GM04503 (cell line): ENCODE measurements at places on chromosomes 2 and 18.

DNA sequence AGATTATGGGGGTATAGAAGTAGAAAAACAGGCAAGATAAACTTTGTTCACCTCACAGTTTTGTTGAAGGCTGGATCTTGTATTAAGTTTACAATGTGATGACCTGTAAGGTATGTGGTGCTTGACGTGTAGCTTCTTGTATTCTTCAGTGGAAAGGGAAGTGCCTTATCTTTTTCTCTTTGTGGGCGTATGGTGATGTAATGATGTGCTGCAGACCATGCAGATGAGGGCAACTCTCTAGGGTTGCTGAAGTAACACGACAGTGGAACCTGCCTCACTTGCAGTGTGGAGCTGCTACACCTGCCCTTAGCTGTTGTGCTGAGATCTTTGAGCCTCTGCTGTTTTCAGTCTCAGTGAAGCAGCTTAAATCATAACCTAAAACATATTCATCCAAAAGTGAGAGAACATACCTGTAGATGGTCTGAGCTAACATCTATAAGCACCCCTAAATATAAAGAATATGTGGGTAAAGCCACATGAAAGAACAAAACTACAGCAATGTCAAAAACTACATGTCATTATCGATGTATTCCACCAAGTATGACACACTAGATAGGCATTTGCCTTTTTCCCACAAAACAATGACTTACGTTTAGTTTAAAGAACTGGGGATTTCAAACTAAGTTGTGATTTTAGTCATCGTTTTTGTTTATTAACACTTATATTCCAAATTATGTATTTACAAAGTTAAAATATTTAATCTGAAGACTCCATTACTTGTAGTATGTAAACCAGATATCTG lies 1144.1 kb downstream of the CNTNAP5 start:
- no peak for DNase-seq

DNA sequence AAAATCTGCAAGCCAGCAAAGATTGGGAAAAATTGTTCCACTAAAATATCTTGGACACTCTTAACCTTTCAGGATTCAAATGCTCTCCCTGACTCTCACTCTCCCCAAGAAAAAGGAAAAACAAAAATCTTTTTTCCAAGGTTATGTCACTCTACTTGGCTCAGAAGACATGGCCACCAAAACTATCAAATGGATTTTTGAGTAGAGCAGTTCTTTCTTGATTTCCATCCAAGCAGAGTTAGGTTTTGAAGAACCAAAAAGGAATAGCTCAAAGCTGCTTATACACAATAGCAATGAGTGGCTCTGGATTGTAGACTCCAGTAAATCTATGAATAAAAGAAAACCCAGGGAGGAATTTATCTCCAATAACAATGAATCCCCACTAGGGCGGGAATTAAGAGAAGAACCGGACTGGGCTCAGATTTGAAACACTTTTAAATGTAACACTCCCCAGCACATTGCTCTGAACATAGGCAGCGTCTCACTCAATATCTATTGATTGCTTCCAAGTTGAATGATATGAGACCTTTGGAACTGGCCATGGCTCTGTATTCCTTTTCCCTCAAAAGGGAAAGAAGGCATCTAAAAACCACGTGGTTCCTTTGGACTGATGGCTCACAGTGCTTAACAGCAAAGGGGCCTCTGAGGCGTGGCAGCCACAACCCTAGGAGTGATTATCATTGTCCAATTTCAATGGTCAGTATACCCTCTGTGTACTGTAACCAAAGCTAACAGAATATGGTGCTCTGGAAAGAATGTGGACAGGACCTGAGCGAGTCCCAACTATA lies 68.3 kb downstream of the SPRED2 start:
- no peak for DNase-seq

DNA sequence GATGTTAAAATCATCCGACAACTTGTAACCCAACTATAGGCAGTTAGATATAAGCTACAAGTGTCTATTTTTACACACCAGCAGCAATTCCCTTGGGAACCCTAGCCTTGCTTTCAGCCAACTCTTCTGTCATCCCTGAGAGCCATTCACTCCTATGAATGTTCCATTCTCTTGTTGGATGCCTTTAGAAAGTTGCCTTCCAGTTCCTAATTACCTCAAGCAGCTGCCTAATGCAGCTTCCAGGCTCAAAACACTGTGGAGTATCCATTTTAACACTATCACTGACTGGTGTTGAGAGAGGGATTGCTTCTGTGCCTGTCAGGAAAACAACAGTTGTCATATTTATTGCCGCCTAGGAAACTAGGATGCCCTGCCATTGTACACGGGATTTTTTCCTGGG lies 402.0 kb upstream of the ACVR2A start:
- DNase-seq, result no peak

GRCh38 chr2:230934231-230935129 lies 9.4 kb upstream of the GPR55 start:
- no peak for DNase-seq

- no peak for DNase-seq
These were observed 44.7 kb downstream of the WIPF1 start for GRCh38 chr2:174552880-174553279.

DNA sequence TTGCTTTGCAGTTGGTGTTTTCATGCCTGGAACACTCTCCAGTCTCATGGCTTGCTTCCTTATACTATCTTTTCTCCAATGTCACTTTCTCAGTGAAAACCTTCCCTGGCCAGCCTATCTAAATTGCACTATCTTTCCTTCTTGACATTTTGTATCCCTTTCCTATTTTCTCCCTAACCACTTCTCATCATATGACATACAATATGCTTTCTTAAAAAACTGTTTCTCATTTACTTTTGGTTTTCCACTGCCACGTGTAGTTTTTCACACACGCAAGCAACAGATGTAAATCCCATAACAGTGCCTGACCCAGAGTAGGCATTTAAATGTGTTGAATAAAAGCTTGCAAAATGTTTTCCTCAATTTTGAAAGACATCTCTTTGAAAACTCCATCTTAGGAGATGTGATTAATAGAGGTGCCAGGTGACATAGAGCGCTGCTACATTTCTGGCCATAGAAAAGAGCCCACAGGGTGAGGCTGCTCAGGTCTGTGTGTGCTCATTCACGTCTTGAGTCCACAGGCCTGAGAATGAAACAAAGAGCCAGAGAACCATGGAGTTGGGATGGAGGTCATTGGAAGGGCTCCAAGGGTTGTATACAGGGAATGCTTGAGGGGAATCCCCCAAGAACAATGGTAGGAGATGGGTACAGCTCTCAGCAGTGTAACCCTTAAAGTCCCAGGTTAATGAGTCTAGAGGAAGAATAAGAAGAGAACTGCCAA lies 12.7 kb downstream of the ZNF24 start:
- no peak for DNase-seq

GRCh38 chr18:45653090-45653489 lies 37.8 kb downstream of the SLC14A2 start:
- DNase-seq, result no peak

DNA sequence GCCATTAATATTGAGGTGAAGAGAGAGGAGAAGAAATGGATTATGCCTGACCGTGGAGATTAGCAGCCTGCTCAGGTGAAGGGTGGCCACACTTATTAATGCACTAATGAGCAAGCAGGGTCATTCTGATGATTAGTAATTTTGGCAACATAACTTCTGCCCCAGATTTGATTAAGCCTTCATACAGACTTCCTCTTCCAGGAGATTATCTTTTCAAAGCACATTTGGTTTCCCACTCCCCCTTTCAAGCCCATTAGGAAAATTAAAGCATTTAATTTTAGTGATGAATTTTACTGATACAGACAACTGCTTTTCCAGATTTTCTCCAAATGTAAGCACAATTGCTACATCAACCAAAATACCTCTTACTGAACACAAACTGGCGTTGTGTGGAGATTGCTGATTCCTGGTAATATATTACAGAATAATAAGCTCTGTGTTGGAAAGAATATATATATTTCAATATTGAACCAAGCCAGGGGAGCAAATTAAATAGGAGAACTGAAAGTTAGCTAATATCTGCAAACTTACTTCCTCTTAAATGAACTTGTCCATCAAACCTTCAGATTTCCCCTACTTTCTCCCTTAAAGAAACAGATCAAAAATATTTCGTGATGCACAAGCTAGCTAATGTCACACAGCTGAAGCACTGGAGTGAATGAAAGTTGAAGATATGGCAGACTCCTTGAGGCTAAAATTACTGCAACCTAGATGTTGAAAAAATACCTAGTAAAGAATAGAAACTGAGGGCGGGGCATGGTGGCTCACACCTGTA lies 140.8 kb downstream of the FAM210A start:
- DNase-seq, result no peak

DNA sequence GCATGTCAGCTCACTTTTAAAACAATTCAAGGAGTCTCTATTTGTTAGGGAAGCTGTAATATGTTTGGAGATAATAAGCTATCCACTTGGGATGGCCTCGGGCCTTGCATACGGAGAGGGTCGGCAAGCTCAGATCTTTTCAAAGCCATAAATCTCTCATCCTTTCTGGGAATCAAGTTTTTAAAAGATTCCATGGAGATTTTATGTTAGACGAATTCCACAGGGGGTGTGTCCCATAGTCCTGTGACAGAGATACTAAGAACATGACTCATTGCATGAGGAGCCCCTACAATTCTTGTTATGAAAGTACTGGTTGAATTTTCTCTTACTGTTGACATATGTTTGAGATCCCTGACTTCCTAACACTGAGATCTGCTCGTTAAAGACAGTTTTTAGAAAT lies 108.7 kb downstream of the FEZ2 start:
- peak; percentile 76 for DNase-seq

- DNase-seq, result no peak
These were observed 640.4 kb downstream of the NR4A2 start for GRCh38 chr2:155692106-155692505.

GRCh38 chr2:83991992-83992391 lies 467.1 kb downstream of the SUCLG1 start:
- peak; percentile 1 for DNase-seq

DNA sequence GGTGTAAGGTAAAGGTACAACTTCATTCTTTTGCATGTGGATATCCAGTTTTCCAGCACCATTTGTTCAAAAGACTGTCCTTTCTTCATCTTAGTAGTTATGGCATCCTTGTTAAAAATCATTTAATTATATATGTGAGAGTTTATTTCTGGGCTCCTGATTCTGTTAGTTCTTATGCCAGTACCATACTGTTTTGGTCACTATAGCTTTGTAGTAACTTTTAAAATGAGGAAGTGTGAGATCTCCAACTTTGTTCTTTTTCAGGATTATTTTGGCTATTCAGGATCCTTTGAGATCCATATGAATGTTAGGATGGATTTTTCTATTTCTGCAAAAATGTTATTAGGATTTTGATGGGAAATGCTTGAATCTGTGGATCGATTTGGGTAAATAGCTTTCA lies 16.8 kb downstream of the ACTR3 start:
- DNase-seq, result no peak

DNA sequence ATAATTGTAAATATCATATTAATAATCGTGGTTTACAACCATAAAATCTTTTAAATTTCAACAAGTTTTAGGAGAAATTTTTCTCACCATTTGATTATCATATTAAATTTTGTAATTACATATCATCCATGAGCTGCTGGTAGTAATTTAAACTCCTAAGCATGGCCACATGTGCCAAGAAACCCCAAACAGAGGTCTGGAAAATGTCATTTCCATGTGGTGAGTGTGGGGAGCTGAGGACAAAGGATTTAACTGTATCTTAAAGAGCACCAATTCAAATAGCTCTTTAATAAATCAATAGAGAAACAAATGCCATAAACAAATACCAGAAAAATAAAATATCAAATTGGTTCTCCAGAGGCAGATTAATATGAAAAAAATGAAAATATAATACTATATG lies 26.3 kb downstream of the PSME4 start:
- DNase-seq, result no peak

DNA sequence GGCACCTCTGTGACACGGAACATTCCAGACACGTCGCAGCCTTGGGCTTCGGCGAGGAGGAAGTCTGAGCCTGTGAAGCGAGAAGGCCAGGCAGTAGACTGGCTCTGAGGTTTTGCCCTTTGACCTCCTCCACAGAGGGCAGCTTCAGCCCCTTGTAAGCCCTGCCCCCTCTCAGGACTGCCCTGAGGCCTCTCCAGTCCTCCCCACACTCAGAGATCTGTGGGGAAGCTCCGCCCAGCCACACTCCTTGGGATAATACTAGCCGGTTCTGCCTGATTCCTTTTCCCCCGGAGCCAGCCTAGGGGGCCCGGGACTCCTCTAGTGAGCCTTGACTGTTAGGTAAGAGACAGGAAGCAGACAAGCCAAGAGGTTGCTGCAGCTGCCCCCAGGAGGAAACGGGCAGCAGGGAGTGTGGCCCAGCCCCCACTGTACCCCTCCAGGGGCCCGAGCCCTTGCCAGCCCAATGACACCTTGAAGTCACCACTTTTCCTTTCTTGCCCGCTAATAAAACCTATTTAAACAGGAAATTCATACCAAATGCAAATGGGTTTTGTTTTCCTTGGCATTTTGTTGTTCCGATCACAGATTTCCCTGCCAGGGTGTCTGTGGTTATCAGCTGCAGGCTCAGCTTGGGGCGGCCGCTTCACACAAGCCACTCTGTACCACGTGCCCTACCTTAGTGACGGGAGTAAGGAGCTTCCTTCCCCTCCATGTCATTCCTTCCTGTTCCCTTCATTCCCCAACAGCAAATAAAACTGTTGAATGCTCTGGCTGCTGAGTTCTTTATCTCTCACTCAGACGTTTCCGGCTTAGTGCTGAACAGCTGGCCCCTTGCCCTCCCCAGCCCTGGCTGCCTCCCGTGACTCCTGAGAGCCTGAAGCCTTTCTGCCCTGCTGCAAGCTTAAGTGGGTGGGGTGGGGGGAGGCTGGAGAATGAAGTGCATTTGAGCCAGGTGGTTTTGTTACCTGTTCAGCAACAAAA lies 124.7 kb downstream of the CABLES1 start:
- peak; percentile 60 for DNase-seq

DNA sequence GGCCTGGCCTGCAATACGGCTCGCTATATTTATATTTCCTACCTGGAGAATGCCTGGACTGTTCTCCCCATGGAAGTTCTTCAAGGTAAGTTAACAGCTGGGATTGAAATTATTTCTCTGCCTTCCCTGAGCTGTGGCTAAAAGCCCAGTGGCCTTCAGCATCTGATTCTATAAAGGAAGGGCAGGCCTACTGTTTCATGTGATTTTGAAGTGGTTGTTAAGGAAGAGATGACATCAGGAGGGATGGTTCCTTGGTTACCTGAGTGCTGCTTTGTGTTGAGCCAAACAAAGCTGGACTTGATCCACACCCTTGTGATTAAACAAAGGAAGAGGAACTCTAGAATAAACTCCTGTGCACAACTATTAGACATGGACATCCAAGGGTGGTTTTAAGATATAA lies 61.6 kb downstream of the MFSD6 start:
- DNase-seq, result no peak

GRCh38 chr2:238910751-238911351 lies 63.0 kb downstream of the TWIST2 start:
- DNase-seq, result no peak

GRCh38 chr2:181745796-181746540 lies 65.7 kb upstream of the NEUROD1 start:
- no peak for DNase-seq

- no peak for DNase-seq
These were observed 71.4 kb upstream of the NOSTRIN start for GRCh38 chr2:168731002-168731401.

GRCh38 chr18:76398295-76398694 lies 96.7 kb downstream of the ZNF516 start:
- no peak for DNase-seq

GRCh38 chr2:190695739-190696138 lies 46.9 kb downstream of the NAB1 start:
- no peak for DNase-seq

- DNase-seq, result no peak
These were observed 163.3 kb downstream of the KLHL29 start for GRCh38 chr2:23548143-23548769.
